RPMI8226 (cell line): ENCODE measurements at places on chromosomes 3 and 15.

DNA sequence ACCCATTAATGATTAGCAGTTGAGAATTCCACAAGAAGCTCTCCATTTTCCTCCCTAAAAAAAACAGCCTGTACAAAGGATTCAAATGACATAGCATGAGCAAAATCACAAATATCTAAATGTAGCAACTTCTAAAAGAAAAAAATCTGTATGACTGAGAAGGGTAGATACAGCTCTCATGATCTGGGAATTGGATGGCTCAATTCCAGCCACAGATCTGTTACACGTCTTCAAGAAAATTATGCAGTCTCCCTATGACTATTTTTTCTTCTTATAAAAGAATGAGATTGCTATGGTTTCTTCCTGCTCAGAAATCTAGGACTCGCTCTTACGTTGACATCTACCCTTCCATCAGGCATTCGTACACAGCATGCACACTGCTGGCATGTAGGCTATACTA lies 71.5 kb downstream of the PLCH1 start:
- DNase-seq, result no peak

- DNase-seq, result no peak
Observed at GRCh38 chr3:129107793-129108192, 13.8 kb downstream of the RAB43 start.

- no peak for DNase-seq
Observed at GRCh38 chr3:149122721-149123578, 6.5 kb upstream of the HPS3 start.

- DNase-seq, result no peak
Observed at GRCh38 chr3:39937874-39938273, 128.5 kb downstream of the MYRIP start.

DNA sequence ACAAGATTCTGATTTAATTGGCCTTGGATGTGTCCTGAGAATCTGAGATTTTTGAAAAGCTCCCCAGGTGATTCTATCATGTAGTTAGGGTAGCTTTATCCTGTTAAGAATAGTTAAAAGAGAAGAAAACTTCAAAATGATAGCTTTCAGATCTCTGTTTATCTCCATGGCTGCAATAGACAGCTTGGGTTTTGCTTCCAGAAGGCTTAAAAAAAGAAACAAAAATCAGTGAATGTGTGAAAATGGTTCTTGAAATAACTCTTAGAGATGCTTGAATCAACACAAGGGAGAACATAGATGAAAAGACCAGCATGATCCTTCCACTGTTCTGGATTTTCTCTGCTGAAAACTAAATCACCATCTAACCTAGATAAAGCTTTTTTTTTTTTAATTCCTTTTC lies 60.8 kb upstream of the TMC3 start:
- no peak for DNase-seq

- no peak for DNase-seq
Observed at GRCh38 chr3:39154280-39155021, 1.1 kb upstream of the CSRNP1 start.

GRCh38 chr15:79299126-79299840 lies 11.6 kb upstream of the TMED3 start:
- no peak for DNase-seq

GRCh38 chr3:14837878-14838258 lies 19.1 kb downstream of the FGD5 start:
- DNase-seq, result peak; percentile 53

GRCh38 chr3:127484601-127485388 lies 105.7 kb downstream of the TPRA1 start:
- no peak for DNase-seq

DNA sequence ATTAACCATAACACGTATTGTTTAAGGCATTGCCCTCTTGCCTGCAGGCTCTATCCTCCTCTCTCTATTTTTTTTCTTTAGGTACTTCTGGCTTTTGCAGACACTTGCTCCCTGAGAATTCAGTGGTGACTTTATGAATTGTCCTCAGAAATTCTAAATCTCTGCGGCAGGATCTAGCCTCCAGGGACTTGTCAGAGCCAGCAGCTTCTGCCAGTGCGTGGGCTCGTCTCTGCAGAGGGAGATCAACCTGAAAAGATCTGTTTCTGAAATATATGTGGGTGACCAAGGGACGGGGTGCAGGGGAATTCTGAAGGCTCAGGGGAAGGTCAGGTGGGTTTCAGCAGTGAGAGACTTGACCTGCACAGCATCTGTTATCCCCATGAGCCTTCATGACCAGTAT lies 326.1 kb upstream of the LRRFIP2 start:
- no peak for DNase-seq

GRCh38 chr15:74646480-74646879 lies 30.8 kb downstream of the CLK3 start:
- DNase-seq, result no peak

- no peak for DNase-seq
Observed at GRCh38 chr3:9770276-9770812, 597 bp upstream of the CAMK1 start.

GRCh38 chr3:61820306-61820992 lies 259.1 kb downstream of the PTPRG start:
- no peak for DNase-seq

GRCh38 chr3:161409069-161409468 lies 37.8 kb upstream of the SPTSSB start:
- DNase-seq, result peak; percentile 71

DNA sequence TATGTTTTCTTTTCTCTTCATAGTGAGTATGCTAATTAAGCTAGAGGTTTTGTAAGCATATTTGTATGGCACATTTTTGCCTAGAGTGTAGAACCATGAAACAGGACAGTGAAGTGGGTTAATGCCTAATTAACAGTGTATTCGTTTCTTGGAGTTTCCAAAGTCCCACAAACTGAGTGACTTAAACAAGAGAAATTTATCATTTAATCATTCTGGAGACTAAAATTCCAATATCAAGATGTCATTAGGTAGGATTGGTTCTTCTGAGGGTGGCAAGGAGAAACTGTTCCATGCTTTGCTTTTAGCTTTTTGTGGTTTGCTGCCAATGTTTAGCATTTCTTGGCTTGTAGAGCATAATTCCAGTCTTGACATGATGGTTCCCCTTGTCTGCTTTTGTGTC lies 734.2 kb downstream of the NAALADL2 start:
- DNase-seq, result no peak

GRCh38 chr3:139676108-139676507 lies 1.7 kb downstream of the NMNAT3 start:
- no peak for DNase-seq

- peak; percentile 16 for DNase-seq
Observed at GRCh38 chr3:89699771-89700170, 592.4 kb downstream of the EPHA3 start.

DNA sequence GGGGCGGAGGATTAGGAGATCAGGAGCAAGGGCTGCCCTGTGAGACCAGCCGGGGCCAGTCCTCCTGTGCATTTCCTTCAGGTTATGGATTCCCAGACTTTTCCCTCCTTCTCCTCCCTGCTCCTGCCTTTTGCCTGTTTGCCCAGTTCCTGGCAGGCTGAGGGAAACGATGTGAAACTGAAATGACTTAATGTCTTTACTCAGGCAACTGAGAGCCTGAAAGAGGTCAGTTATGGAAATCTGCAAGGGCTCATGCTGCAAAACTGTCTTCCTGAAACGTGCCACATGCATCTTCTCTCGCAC lies 57.2 kb downstream of the MESD start:
- DNase-seq, result no peak

- DNase-seq, result no peak
Observed at GRCh38 chr15:91950054-91950453, 96.5 kb downstream of the SLCO3A1 start.

DNA sequence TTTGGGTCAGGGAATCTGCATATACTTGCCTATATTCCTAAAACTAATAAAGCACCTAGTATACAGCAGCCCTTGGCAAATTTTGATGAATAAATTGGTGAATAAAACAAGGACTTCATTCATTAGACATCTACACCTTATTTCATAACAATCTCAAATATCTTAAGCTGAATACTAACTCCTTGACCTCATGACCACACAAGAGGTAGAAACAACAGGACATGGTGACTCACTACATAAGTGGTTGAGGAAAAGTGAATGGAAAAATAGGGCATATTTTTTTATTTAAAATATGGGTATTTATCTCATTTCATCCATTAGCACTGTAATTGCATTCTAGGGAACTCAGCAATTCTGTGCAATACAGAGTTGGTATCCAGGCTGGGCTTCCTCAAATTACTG lies 7.8 kb upstream of the STAC start:
- DNase-seq, result no peak

- no peak for DNase-seq
Observed at GRCh38 chr3:30555968-30556367, 50.4 kb upstream of the TGFBR2 start.
